Activated naive CD4-positive, alpha-beta T cell (primary cell): ENCODE measurements at places on chromosomes 12 and 14.

- no peak for DNase-seq
Measured at GRCh38 chr14:59591641-59592370, 15.2 kb upstream of the CCDC175 start.

DNA sequence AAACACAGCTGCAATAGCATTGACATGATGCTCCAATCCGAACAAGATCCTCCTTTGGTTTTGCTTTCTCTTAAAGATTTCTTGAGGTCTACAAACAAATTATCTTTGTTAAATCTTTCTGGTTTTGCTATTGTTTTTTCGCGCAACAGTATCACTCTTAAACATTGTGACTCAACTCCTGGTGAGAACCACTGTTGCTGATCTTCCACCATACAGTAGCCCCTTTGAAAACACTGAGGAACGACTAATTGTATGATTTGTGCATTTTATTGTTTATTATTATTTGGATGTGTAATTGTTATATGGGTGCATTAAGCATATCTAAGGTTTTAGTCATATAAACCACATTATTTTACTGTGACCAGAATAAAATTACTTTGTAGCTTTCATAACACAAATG, 282.8 kb downstream of the EGLN3 start:
- DNase-seq: no peak

DNA sequence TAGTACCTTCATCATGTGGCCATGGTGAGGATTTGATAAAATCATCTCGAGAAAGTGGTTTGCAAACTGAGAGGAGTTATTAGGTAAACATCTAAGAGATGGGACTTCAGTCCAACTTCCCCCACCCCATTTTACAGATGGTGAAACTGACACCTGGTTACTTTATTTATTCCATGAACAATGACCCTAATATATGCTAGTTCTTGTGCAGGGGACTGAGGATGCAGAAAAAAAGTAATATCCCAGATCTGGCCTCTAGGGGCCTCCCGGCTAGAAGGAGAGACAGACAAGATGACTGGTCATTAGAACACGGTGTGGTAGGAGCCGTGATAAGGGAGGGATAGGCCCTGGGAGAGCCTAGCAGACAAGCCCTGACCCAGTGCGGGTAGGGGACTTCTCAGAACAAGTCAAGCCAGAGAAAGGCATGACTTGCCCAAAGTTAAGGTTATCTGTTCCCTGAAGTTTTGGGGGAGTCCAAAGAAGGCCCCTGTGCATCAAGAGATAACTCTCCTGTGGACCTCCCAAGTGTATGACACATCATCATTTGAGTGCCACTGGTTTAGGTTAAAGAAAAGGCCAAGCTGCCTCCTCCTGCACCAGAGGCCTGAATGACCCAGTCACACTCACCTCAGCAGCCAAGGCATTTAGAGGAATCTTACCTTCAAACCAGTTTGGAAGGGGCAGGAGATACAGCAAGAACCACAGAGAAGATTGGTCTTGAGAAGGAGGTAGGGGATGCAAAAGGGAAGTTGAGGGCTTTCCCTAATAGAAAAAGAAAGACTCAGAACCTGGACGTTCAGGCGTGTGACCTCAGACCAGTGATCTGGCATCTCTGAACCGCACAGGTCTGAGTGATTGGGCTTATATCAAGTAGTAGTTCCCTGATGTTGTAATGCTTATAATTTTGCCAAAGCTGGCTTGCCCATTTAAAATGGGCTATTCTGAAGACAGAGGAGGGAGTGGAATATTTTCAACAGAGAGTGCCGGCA, 1.6 kb downstream of the CMKLR1 start:
- no peak for DNase-seq

GRCh38 chr12:106425061-106425702, 67.6 kb downstream of the POLR3B start:
- no peak for DNase-seq

DNA sequence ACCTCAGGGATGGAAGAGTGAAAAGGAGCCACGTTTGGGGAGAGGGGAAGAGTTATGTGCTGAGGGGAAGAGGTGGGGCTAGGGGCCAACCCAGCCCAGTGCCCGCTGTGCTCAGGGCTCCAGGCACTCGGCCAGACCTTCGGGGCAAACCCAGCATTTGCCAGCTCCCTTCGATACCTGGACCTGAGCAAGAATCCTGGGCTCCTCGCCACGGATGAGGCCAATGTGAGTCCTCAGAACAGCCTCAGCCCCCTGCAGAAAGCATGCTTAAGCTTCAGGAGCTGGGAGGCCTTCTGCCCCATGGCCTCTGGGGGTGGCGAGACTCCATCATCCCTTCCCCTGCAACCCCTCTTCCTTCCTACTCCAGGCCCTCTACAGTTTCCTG, 5.0 kb downstream of the CARMIL3 start:
- no peak for DNase-seq

DNA sequence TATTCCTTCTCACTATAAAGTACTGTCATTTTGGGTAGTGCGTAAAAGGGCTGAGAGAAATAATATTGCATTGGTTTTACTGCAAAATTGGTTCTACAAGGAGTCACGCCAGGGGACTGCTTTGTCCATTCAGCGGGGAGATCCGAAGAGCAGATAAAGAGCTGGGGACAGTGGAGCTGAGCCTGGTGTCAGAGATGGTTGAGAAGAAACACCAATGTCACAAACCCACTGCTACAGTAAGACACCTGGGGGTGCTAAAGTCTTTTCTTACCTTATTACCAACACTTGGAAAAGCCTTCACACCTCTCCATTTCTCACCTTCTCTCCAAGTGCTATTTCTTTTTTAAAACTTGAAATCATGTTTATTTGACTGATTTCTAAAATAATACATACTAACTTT, 14.1 kb downstream of the IL31 start:
- no peak for DNase-seq

- DNase-seq: no peak
Measured at GRCh38 chr12:46212108-46212982, 56.5 kb downstream of the SLC38A1 start.

- DNase-seq: no peak
Measured at GRCh38 chr12:47987411-47988072, 16.7 kb downstream of the COL2A1 start.

- DNase-seq: no peak
Measured at GRCh38 chr14:65910108-65910786, 497.7 kb downstream of the FUT8 start.

DNA sequence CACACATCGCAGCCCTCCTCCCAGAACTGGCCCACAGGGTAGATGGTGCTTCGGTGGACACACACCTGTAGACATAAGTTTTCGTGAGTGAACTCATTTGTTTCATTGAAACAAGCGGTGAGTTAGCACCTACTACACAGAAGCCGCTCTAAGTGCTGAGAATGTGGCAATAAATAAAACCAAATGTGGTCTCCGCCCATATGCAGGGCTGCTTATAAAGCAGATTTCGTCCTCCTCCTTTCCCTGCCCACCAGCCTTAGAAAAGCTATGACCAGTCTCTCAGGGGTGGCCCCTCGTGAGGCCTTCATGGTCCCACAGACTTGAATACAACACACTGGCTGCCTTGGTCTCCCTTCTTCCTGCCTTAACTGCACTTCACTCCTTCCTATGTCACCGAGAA, 31.1 kb upstream of the ANO2 start:
- no peak for DNase-seq

GRCh38 chr14:73397810-73398209, 60.5 kb downstream of the NUMB start:
- no peak for DNase-seq

DNA sequence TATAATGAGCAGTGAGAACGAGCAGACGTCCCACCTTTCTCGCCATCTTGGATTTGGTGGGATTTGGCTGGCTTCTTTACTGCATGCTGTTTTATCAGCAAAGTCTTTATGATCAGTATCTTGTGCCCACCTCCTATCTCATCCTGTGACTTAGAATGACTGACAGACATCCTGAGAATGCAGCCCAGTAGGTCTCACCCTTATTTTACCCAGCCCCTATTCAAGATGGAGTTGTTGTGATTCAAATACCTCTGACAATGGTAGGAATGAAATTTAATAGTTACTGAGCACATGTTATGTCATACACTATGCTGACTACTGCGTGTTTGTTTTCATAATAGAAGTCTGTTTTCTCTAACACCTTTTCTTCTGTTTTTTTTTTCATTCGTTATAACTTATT, 1.9 kb downstream of the TMTC3 start:
- no peak for DNase-seq

DNA sequence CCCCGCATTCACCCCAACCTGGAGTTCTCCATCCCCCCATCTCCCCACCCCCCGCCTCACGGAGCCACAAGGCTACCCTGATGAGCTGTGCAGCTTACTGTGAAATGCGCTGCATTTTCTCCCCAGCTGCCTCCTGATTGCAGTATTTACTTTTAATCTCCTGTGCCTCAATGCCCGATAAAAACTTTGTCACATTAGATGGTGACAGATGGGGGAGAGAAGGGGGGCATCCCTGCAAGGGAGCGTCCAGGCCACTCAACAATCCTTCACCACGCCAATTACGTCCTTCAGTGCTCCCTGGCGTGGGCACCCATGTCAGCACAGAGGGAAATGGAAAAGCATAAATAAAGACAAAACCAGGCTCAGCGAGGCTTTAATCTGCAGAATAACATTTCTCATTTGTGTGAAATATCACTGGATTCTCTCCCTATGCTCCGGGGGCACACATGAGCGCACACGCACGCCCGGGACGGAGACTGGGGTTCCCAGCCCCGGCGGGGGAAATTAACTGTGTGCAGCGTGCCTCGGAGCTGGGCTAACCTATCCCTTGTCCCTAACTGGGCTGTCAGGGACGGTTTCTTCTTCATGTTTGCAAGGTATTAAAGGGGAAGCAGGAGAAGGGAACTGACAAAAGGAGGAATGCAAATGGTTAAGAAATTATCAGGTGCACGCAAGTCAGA, 186.7 kb upstream of the VASH1 start:
- DNase-seq: no peak

GRCh38 chr14:99574099-99574880, 29.7 kb downstream of the CCDC85C start:
- DNase-seq: no peak

- DNase-seq: no peak
Measured at GRCh38 chr14:91858536-91859275, 8.6 kb downstream of the TC2N start.

DNA sequence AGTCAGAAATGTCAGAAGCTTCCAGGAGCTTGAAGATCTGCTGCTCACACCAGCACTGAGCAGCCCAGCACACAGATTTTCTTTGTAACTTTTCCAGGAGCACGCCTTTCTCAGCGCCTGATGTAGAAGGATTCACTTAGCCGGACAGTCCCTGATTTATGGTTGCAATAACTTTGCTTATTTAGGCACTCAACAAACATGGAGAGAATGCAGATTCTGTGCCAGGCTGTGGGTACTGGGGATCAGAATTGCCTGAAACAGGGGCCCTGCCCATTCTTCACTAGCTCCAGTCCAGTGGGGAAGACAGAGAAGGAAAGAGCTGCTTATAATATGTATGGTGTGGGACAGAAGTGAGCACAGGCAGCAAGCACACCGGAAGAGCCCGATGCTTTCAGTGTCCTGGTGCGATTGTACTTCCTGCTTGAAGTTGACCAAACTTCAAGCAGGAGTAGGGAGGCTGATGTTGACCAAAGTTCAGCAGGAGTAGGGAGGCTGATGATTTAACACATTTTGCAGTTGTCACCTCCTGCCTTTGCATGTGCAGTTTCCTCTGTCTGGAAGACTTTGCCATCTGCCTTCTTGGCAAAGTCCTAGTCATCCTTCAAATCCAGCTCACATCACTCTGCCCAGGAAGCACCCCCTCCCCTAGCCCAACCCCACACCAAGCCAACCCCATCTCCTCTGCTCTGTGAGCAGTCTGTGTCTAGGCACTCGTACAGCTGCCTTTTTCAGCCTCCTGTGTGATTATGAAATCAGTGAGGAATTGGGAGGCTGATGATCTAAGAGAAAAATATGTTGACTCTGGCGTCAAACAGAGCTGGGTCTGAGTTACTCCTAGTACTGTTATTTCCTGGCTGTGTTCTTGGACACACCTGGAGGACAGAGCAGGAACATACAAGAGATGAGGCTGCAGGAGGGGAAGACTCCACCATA, 12.0 kb upstream of the PRIMA1 start:
- no peak for DNase-seq

- DNase-seq: peak; percentile 60
Measured at GRCh38 chr14:69574263-69574953, at the start of gene CCDC177. TSS of gene CCDC177 (minus strand) at chr14:69574871. CDS start at chr14:69573622, 1,249 bp downstream.

GRCh38 chr12:113722747-113723146, 243.4 kb downstream of the RBM19 start:
- DNase-seq: no peak

GRCh38 chr14:71180397-71180796, 273.1 kb downstream of the PCNX1 start:
- no peak for DNase-seq

DNA sequence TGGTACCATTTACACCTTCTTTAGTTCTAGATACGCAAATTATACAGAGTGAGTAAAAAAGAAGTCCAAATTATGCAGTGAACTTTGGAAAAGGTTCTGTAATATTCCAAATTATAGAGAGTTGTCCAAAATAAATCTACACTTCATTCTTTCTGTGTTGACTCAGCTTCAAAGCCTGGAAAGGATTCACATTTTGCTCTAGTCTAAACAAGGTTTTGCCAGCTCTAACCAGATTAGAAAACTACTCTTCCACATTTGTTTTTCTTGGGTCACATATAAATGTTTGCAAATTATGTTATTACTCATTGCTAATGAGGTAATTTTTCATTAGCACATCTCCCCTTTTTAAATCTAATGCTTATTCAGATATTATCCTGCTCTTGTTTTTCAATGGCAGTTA, 1562.4 kb upstream of the SEL1L start:
- no peak for DNase-seq

- no peak for DNase-seq
Measured at GRCh38 chr12:54368025-54368708, 3.9 kb upstream of the GPR84 start.

DNA sequence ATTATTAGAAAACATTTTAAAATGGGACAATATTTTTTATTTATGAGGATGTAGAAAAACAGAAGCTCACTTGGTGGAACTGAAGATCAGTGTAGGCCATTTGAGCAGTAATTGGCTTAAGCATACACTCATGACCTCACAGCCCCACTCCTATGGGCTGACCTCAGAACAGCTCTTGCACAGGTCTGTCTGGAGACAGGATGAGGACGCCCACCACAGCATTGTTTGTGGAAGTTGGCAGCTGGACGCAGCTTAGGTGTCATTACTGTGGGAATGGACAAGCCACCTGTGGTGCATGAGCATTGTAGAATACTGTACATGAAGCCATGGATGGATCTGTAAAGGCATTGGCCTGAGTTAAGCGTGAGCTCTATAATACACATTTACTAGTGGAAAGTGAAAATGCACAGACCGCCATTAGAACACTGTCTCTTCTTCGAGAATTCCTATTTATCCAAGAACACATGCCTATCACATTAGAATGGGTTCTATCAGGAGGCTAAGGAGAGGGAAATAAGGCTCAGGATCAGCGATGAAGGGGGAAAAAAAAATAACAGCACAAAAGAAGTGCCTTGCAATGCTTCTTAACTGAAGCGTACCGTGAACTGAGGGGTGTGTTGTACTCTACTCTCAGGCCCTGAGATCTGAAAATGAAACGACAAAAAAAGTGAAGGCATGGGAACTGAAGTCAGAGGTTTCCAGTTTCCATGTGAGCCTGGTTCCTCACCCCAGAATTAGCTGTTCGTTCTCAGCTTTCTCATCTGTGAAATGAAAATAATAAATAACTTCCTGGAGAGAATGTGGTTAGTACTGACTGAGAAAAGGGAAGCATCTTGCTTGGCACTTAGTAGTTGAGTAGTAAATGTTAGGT, 33.6 kb downstream of the KCNA1 start:
- DNase-seq: no peak

GRCh38 chr12:52063981-52064649, 5.7 kb upstream of the ATG101 start:
- no peak for DNase-seq
